ENCODE measurements at places on chromosomes 7 and 10.

GRCh38 chr10:61958805-61959204 is 57.3 kb downstream of the ARID5B start:
- DNase-seq, result no peak

DNA sequence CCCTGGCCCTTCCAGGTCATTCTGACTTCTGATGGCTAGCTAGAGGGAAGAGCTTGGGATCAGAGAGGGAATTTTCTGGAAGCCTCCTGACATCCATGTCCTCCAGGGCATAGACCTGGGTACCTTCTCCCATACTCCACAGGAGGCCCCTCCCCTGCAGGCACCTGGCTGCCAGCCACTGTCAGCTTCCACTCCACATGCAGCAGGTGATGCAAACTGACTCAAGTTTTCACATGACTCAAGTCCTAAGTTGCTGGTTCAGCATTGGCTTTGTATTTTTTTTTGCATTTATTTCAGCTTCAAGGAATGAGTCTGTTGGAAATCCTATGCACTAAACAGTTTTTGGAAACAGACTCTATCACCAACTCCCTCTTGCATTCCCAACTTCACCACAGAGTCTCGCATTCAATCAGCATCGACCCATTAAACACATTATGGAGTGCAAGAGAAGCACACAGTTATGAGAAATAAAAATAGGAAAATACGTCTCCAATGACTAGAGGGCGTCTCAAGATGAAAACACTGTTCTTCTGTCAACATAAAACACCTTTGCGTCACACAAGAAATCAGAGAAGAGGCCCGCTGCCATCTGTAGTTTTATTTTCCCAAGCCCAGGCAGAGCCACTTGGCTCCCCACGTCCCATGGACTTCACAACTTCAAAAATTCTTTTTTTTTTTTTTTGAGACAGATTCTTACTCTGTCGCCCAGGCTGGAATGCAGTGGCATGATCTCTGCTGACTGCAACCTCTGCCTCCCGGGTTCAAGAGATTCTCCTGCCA is 362.6 kb upstream of the MGMT start:
- no peak for DNase-seq

DNA sequence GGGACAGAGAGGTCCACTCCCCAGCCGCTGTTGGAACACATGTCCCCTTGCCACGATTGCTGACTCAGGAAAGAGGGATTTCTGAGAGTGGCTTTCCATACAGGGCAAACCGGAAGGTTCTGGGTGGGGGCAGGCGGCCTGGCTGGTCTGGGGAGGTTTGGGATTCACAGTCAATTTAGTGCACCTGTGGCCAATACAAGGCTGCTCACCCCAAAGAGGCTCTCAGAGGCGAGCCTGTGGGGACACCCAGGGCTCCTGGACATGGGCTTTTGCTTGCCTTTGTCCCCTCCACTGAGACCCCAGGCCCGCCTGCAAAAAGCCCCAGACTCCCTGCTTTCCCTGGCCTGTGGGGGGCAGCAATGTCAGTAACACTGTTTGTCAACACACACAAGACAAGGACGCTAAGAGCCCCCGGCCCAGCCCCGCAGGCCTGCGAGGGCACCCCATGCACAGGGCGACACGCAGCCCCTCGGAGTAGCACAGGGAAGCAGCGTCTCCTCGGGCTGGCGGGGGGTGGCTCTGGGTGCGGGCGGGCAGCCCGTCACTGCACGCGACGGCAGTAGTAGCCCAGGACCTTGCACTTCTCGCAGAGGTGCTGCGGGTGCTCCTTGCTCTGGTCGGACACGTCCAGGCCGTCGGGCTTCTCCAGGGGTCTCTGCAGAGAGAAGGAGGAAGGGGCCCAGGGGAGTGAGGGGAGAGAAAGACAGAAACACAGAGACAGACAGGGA is 38.7 kb downstream of the PPIF start:
- no peak for DNase-seq

- no peak for DNase-seq
Measured at GRCh38 chr7:70619130-70619529, 512.8 kb upstream of the GALNT17 start.

GRCh38 chr10:43252783-43253341 is 14.0 kb downstream of the RASGEF1A start:
- DNase-seq, result no peak

- no peak for DNase-seq
Measured at GRCh38 chr7:13111230-13111629, 423.8 kb downstream of the ARL4A start.
